AG09319 (cell line): ENCODE measurements at places on chromosomes 1 and 21.
A peak's percentile ranks its signal among the peaks of the same experiment; 100 is the strongest.

DNA sequence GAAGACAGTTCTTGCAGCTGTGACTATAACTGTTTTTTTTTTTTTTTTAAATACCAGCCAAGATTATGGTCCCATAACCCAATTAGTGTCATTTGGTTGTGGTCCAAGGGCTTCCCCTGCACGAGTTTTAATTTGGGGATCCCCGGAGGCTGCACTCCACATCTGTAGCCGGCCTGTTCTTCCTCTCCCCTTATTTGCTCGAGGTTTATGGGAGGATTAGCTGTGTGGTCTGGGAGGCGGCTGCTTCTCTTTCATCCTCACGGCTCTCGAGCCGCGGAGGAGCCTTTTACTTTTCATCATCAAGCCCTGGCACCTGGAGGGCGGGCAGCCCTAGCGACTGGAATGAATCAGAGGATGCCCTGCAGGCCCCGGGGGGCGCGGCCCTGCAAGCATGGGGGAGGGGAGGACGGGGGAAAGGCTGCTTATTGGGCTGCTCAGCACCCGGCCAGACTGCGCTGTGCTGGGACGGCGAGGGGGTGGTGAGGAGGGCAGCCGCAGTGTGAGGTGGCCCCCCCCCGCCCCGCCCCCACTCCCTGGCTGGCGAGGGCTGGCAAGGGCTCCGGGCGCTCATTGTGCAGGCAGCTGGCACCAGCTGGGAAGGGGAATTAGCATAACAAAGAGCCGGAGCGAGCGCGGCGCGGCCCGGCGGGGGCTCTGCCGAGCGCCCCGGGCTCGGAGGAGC is 18.5 kb downstream of the SERTAD4 start:
- DNase-seq = no peak

DNA sequence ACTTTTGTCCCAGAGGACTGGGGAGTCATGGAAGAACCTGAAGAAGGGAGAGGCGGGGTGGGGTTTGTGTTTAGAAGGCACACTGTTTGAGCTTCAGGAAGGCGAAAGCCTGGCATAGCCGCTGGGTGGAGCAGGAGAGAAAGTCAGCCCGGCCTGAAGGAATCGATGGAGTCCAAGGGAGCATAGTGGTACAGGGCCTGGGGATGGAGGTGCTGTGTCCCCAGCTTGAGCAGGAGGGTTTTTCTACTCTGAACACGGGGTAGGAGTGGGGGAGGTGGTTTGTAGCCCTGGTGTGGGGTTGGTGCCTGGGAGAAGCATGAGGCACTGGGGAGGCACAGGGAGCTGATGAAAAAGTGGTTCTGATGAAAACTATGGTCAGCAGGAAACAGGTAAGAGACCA is 4.7 kb upstream of the CCDC24 start:
- DNase-seq = no peak

GRCh38 chr1:22216210-22216883 is 73.5 kb upstream of the WNT4 start:
- no peak for DNase-seq

DNA sequence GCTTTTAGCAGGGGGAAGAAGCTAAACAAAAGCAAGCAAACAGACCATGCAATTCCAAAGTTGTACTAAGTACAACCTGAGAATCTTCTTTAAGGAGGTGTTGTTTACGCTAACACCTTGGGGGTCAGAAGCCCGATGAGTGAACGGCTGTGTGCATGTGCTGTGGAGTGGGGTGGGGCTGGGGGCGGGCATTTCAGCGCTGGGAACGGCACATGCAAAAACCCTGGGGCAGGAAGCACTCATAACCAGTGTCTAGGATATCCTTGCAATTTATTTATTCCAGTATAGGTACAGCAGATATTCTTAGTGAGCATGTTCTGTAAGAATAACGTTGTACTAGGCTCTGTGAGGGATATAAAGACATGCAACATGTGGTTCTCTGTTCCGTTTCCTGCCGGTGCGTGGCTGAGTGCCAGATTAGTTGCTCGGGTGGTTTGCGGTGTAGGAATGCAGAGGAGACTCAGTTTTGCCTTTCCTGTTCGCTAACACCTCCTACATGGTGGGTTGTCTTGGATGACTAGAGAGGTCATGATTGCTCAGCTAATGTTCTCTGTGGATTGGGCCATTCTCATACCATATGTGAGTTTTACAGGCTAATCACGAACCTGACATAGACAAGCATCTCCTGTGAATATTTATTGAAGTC is 3.7 kb downstream of the FASLG start:
- DNase-seq = peak; percentile 69

GRCh38 chr1:108570998-108571401 is 11.1 kb downstream of the EEIG2 start:
- DNase-seq = no peak

DNA sequence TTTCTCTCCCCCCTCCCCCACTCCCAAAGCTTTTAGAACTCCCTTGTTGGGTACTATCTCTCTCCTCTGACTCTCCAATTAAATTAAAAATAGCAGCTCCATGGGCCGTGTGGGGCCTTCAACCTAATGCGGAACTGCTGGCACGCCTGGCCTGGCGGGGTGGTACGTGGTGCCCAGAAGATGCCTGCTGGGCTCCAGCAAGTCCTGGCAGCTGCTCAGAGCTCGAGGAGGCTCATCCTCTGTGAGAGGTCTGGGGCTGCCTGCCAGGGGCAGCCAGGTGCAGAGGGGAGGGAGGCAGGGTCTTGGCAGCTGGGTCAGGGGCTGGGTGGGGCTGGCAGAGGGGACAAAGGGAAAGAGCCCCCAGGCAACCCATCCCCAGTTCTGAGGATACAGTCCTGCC is 74.4 kb downstream of the ACTL8 start:
- DNase-seq = no peak

DNA sequence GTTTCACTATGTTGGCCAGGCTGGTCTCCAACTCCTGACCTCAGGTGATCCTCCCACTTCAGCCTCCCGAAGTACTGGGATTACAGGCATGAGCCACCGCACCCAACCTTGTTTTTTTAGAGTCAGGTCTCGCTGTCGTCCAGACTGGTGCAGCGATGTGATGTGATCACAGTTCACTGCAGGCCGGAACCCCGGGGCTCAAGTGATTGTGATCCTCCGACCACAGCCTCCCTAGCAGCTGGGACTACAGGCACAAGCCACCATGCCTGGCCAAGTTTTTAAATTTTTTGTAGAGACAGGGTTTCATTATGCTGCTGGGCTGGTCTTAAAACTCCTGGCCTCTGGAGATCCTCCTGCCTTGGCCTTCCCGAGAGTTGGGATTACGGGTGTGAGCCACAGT is 46.1 kb upstream of the LIN9 start:
- DNase-seq = no peak

DNA sequence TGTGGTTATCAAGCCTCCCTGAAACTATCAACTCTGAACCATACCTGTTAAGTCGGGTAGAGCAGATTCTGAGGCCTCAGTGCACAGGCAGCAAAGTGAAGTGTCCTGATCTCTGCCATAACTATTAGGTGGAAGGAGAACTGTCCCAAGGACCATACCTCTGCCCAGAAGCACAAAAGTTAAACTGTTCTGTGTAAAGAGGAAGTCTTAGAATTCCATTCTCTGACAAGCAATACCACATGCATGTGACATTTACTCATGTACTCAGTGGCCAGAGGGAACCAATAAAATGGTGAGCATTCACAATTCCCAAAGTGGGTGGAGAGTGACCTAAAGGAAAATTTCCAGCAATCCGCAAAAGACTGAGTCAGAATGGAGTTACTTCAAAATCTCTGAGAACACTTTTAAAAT is 61.0 kb downstream of the TOR3A start:
- DNase-seq = peak; percentile 80

- no peak for DNase-seq
Observed at GRCh38 chr1:227733309-227733705, 1.8 kb downstream of the JMJD4 start.

GRCh38 chr21:39800311-39800710 is 55.3 kb downstream of the IGSF5 start:
- no peak for DNase-seq

- no peak for DNase-seq
Observed at GRCh38 chr1:53398091-53398490, 61.1 kb upstream of the DMRTB1 start.

GRCh38 chr1:239816081-239816782 is 275.5 kb upstream of the FMN2 start:
- DNase-seq = peak; percentile 14

- no peak for DNase-seq
Observed at GRCh38 chr1:205798577-205798976, 14.4 kb downstream of the SLC41A1 start.

GRCh38 chr1:8984990-8985389 is 39.3 kb downstream of the CA6 start:
- no peak for DNase-seq
